Stimulated activated CD8-positive, alpha-beta memory T cell treated with anti-CD3 and anti-CD28 coated beads, Interleukin-7, amount 100 ng/mL, for 4 hours (primary cell): ENCODE measurements at places on chromosomes 2 and 18.

DNA sequence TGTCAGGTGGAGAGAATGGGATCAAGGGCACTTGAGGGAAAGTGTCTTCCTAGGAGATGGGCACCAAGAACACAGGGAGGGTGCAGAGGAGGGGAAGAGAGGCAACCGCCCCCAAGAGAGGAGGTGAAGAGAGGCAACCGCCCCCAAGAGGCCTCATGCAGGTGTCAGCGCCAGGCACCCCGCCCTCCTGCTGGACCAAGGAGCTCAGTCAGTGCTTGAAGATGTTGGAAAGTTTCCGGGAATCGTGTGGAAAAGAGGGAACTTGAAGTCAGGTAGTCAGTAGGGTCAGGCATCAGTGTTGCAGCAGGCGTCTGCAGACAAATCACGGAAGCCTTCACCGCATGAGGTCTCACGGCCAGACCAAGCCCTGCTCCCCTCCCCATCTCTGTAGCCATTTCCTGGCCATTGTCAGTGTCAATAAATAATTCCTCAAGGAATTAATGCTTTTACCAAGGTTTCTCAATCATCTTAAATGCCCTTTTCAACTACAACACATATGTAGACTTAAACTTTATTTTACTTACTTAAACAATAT, 353.1 kb downstream of the EIPR1 start:
- no peak for DNase-seq

DNA sequence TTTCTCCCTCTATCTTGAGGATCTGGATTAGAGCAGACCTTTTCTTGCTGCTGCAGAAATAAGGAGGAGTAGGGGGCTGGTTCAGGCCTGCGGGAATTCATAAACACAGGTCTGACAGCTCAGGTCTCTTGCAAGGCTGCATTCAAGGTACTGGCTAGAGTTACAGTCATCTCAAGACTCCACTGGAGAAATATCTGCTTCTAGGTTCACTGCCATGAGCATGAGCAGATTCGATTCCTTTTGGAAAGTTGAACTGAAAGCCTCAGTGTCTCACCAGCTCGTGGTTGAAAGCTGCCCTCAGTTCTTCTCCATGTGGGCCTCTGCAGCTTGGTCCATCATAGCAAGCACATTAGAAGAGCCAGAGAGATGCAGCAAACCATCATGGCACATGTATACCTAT, 124.4 kb upstream of the SETBP1 start:
- DNase-seq = no peak

GRCh38 chr2:64836566-64836965, 152.6 kb upstream of the SLC1A4 start:
- no peak for DNase-seq

GRCh38 chr2:174760845-174761473, 3.3 kb downstream of the CHRNA1 start:
- no peak for DNase-seq

- no peak for DNase-seq
Measured at GRCh38 chr2:62738981-62739936, 33.7 kb downstream of the EHBP1 start.

DNA sequence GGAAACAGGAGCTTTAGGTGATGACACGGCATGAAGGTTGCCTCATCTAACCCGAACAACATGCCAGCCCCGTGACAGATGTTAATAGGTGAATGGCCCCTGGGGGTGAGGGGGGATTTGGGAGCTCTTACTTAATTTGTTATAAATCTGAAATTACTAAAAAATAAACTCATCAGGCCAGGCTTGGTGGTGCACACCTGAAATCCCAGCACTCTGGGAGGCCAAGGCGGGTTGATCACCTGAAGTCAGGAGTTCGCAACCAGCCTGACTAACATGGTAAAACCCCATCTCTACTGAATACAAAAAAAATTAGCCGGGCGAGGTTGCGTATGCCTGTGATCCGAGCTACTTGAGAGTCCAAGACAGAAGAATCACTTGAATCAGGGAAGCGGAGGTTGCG, 6.1 kb downstream of the STK25 start:
- DNase-seq = no peak
